ENCODE measurements at places on chromosomes 4 and X. TPM values are rescaled to one million over a fixed set of nuclear protein-coding genes. Genes with fewer than 3 reads are reported as not detected.

SSX2B gene
- total RNA-seq = not detected

USP17L21 gene
- total RNA-seq = not detected

VSIG1 gene
- total RNA-seq = 0.54 TPM

PPP4R3C gene
- not detected for total RNA-seq

SYAP1 gene
- 42.9 TPM for total RNA-seq

PDZD4 gene
- 177 TPM for total RNA-seq

MAGEA4 gene
- not detected for total RNA-seq
